ENCODE measurements at places on chromosomes 2 and 18. TPM values are rescaled to one million over a fixed set of nuclear protein-coding genes. Genes with fewer than 3 reads are reported as not detected.

- H3K4me3 ChIP-seq = no peak overlapping the region
- H3K27ac ChIP-seq = no peak overlapping the region
- H3K4me1 ChIP-seq = no peaks in the 10 kb centered on the region
- no peak for DNase-seq
- H3K36me3 ChIP-seq = no peaks in the 10 kb centered on the region
These were observed 187.5 kb upstream of the MC4R start for GRCh38 chr18:60560071-60560470.

DNA sequence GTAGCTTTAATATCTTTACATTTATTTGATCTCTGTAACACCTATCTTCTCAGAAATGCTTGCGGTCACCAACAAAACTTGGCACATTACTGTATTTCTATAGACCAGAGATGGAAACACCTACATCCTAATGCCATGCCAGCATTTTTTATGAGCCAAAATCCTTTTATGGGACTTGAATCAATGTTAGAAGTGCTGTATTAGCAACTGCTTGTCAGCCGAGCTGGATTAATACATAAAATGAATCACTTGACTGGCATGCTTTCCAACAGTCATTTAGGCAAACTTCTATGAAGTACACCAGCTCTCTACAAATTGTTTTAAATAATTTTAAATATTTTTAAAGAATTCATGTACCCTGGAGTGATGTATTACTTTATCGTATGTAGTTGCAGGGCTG lies 272.9 kb upstream of the NRP2 start:
- H3K27me3 ChIP-seq = no peaks in the 10 kb centered on the region
- no peaks in the 10 kb centered on the region for H3K36me3 ChIP-seq
- H3K27ac ChIP-seq = no peak overlapping the region

DNA sequence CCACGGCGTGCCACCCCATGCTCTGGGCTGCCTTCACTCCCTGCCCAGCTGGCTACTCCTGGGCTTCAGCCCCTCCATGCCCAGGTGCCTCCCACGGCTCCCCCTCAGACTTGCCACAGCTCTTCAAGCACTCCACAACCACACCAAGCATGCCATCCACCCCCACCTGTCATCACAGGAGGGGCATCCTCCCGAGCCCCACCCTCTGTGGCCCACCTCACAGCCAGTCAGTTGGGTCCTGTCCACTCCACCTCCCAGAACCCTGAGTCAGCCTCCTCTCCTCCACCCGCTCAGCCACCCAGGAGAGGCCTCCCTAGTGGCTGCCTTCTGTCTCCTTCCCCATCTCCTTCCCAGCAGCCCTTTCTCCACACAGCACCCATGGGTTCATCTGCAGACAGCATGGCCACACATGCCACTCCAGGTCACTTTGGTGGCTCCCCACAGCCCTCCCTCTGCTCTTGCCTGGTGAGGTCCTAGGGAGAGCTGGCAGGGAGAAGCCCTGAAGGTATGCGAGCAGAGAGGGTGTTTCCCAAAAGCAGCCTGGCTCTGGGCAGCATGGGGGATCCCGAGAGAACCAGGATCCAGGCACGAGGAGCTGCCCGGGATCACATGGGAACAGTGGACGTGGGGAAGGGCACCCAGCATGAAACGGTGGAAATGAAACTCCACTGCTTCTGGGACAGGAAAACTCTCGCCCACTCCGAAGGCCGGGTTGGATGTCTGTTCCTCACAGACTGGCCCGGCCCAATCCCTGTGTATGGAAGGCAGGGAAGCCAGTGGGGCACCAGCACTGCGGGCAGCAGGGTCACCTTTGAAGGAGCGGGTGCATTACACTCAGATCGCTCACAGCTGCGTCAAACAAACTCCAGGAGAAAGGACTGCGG lies 2.7 kb downstream of the LIMS2 start:
- peak; percentile 55 for DNase-seq
- no peaks in the 10 kb centered on the region for H3K36me3 ChIP-seq
- peaks cover 11% of the 10 kb centered on the region for H3K27me3 ChIP-seq
- H3K27ac ChIP-seq = peak overlapping the region; percentile 57
- H3K4me1 ChIP-seq = peaks cover 32% of the 10 kb centered on the region
- H3K4me3 ChIP-seq = peak overlapping the region; percentile 69

DNA sequence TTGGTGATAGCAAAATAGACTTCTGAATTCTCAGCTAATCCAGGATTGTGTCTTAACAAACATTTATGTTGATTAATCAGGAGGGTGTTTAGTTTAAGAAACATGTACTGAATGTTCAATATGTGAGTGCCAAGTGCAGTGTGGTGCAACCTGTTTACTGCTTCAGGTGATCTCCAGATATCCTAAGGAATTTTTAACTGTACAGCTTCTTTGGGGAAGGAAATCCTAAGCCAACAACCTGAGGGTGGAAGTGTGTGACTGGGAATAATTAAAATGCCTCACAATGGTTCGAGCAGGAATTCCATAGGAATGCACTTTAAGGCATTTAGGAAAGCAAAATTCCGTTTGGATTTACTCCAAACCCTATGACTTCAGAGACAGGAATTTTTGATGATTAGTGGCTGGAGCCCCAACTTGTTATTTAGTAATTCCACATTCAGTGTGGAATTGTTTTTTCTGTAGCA lies 16.4 kb downstream of the CRIM1 start:
- H3K27ac ChIP-seq = peak overlapping the region; percentile 64
- no peaks in the 10 kb centered on the region for H3K27me3 ChIP-seq
- peaks cover 20% of the 10 kb centered on the region for H3K36me3 ChIP-seq
- peak overlapping the region; percentile 46 for H3K4me3 ChIP-seq
- DNase-seq = peak; percentile 84

DNA sequence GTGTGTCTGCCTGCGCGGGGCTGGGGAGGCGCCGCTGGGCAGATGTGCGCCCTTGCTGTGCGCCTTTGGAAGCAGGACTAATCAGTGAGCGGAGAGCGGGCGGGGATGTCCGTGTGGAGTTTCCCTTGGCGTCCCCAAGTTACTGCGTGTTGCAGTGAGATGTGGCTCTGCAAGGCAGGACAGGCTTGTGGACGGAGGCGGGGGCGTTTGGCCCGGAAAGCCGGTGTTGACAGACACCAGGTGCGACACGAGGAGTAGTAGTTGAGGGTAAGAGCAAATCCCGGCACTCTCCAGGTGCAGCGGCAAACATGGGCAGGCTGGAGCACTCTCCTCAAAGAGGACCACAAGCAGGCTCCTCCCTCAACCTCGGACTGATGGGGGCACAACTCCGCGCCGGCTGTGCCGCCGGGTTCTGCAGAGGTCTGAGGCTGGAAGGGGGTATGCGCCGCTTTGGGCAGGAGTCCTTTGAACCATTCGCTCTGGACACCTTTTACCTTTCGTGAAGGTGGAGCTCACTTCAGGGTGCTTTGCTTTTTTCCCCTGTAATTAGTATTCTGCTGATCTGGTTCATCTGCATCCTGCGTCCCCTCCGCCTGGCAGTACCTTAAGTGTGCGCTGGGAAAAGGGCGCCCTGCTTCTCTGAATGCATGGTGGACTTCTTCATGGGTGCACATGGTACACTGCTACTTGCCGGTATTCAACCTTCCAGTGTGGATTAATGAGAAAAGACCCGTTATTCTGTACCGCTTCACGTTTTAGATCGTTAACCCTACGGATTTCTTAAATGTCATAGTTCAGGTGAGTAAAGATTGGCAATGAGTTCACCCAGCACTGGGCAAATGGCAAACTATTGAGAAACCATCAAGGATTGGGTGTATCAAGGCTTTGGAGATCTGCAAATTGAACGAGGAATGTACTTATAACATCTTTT lies 608 bp downstream of the CDH7 start:
- no peaks in the 10 kb centered on the region for H3K4me1 ChIP-seq
- no peak overlapping the region for H3K4me3 ChIP-seq
- no peaks in the 10 kb centered on the region for H3K36me3 ChIP-seq

DNA sequence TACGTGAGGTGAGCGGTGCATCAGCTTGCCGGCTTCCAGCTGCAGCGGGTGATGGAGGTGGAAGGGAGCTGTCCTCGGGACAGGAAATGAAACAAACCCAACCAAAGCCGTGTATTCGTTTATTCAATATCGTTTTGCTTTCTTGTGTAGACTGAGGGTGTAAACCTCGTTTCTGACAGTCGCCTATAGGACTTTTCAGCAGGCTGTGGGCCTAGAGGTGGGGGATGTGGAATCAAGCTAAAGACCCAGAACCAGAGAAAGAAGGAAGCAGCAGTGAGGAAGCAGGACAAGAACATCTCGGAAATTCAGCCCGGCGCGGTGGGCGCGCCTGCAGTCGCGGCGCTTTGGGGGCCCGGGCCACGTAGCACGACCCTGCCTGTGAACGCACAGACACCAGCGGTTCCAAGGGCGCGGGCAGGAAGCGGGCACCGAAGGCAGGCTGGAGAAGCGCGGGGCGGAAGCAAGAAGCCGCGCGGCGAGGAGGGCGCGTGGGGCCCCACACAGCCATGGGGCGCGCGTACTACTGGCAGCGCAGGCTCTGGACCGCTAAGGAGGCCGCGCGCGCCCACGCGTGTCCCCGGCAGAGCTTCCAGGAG lies 755 bp upstream of the ATP9B start:
- H3K36me3 ChIP-seq = no peaks in the 10 kb centered on the region
- peak; percentile 54 for DNase-seq
- H3K27me3 ChIP-seq = no peaks in the 10 kb centered on the region
- peak overlapping the region; percentile 80 for H3K4me3 ChIP-seq
- peak overlapping the region; percentile 75 for H3K27ac ChIP-seq
- H3K4me1 ChIP-seq = peaks cover 11% of the 10 kb centered on the region

DNA sequence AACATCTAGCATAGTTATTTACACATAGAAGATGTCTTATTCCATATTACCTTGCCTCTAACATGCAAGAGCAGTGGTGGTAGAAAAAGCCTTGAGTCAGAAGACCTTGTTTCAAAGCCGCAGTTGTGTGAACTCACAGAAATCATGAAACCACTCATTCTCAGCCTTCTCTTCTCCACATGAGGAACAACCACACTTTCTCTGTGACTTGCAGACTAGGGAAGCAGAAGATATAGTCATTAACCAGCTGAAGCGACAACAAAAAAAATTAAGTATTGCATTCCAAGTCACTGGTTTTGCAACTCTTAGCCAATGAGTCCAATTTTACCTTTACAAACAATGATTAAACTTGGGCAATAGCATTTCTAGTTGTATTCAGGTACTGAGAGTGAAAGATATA lies 19.0 kb downstream of the TWSG1 start:
- 0 out of 2 replicates have a peak, but pooled peaks cover 6% of the 10 kb centered on the region for H3K36me3 ChIP-seq
- no peaks in the 10 kb centered on the region for H3K27me3 ChIP-seq
- no peak overlapping the region for H3K4me3 ChIP-seq

DNA sequence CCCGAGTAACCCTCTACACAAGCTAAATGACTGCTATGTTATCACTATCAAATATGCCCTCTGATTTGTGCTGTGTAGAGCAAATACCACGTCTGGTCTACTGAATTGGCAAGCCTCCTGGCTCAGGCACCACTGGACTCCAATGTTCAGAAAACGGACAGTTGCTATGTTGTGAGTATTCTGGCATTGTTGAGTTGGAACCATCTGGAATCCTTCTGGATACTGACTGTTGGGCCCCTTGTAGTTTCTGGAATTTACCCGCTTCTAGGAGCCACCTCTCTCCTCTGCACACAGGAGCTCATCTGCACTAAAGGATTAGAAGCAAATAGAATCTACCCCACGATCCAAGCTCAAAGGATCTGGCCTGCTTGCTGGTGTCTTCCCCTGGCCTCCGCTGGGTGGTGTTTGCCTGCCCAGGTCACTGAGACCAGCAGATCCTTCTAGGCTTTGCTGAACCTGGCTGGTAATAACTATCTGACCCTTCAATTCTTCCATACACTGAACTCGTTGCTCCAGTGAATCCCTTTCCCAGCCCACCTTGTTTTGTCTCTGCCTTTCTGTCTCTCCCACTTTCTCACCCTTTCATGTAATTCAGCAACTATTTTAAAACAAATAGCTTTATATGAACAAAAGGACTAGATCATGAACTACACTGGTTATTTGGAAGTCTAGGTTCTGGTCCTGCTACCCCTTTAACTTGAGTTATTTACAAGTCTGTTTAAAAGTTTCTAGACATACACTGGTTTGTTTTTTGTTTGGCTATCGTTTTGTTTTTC lies 2.1 kb upstream of the HAAO start:
- no peaks in the 10 kb centered on the region for H3K4me1 ChIP-seq
- H3K27me3 ChIP-seq = peaks cover 24% of the 10 kb centered on the region
- no peak overlapping the region for H3K27ac ChIP-seq
- H3K4me3 ChIP-seq = no peak overlapping the region
- H3K36me3 ChIP-seq = no peaks in the 10 kb centered on the region

DNA sequence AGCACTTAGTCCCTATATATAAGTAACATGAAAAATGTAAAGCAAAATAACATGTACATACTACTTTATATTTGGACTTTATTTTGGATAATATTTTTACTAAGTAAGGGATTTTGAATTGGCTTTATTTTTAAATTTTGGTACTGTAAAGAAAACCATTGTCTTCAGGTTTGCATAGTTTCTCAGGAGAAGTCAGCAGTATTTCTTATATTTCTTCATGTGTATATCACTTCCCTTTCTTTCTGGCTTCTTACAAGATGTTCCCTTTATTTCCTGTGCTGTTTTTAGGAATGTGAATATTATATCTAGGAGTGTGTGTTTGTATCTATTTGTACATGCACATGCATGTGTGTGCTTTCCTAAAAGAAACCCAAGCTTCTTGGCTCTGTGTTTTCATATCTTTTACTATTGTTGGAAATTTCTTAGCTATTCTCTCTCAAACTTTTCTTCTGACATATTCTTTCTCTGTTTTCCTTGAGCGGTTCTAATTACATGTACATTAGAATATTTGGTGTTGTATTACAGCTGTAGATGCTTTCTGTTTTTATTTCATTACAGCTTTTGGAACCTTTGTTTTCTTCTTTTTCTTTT lies 1549.7 kb upstream of the ACVR2A start:
- no peaks in the 10 kb centered on the region for H3K27me3 ChIP-seq
- peak; percentile 30 for DNase-seq
- no peak overlapping the region for H3K27ac ChIP-seq
- no peaks in the 10 kb centered on the region for H3K4me1 ChIP-seq
- H3K36me3 ChIP-seq = no peaks in the 10 kb centered on the region

DNA sequence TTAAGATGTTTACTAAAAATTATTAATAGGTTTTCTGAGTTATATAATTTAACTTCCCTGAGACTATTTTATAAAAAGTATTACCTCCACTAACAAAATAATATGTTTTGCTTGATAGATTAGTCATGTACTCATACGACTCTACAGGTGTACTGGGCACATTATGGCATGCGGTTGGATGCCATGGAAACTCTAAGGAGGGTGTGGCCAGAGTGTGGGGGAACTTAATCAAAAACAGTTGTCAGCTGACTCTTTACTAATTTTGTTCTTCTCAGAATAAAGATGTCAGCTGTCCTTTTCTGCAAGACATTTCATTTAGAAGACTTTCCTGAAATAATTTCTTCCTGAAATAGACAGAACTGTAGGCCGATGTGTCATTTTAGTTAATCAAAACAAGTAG lies 228.3 kb upstream of the SIX3 start:
- 0 out of 2 replicates have a peak, but pooled peaks cover 4% of the 10 kb centered on the region for H3K27me3 ChIP-seq
- H3K36me3 ChIP-seq = no peaks in the 10 kb centered on the region
- DNase-seq = no peak
- H3K4me1 ChIP-seq = peaks cover 15% of the 10 kb centered on the region
- no peak overlapping the region for H3K27ac ChIP-seq
- H3K4me3 ChIP-seq = no peak overlapping the region

Gene USP40
- polyA plus RNA-seq = 25.1 TPM

Gene LYG2
- polyA plus RNA-seq = not detected

Gene EPHA4
- polyA plus RNA-seq = 24.4 TPM

Measured in GM23248 (cell line).